Endothelial cell (in vitro differentiated cells): ENCODE measurements at places on chromosomes 12 and 14.

GRCh38 chr12:22860926-22861325 is 236.0 kb downstream of the ETNK1 start:
- DNase-seq, result no peak

GRCh38 chr14:59897757-59898383 is 22.1 kb upstream of the LRRC9 start:
- DNase-seq, result peak; percentile 53

GRCh38 chr12:19144985-19145384 is 15.5 kb downstream of the PLEKHA5 start:
- DNase-seq, result no peak

- no peak for DNase-seq
Observed at GRCh38 chr14:87199381-87199780, 793.6 kb downstream of the GALC start.

DNA sequence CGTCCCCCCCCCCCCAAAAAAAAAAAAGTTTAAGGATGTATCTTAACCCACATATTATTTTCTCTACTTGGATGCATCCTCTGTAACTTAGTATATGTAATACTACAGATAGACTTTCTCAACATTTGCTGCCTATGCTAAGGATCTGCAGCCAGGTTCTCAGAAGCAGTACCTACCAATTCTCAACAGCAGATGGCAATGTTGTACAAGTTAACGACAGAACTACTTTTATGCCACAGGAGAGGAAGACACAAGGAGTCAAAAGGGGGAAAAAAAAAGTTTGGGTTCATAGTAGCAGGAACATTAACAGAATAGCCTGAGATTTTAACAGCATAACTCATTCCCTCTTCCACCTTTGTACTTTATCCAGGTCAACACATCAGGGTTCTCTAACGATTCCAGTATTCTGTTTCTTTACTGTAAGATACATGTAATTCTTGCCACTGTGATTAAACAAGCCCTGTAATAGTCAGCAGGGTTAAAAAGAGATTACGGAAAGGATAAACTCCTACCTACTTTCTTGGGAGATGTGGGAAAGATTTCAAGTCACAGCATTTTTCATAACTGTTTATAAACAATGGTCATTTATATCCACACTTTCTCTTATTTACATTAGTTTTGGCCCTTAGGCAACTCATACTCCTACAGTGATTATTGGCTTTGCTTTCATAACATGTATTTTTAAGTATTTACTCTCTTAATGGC is 5.7 kb upstream of the NEK9 start:
- DNase-seq, result peak; percentile 75

DNA sequence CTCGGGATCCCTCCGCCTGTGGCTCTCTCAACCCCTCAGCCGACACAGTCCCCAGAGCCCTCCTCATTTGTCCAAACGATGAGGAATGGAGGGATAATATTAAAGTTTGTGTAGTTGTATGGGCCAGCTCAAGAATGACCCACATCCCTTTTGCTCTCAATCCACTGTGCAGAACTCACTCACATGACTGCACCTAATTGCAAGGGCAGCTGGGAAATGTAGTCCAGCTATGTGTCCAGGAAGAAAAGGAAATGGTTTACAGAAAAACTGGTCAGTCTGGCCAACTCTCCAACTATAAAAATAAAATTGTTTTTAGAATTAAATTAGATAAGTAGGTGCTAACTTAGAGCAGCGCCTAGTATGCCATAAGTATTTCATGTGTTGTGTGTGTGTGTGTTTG is 66.6 kb downstream of the GALNT8 start:
- no peak for DNase-seq

DNA sequence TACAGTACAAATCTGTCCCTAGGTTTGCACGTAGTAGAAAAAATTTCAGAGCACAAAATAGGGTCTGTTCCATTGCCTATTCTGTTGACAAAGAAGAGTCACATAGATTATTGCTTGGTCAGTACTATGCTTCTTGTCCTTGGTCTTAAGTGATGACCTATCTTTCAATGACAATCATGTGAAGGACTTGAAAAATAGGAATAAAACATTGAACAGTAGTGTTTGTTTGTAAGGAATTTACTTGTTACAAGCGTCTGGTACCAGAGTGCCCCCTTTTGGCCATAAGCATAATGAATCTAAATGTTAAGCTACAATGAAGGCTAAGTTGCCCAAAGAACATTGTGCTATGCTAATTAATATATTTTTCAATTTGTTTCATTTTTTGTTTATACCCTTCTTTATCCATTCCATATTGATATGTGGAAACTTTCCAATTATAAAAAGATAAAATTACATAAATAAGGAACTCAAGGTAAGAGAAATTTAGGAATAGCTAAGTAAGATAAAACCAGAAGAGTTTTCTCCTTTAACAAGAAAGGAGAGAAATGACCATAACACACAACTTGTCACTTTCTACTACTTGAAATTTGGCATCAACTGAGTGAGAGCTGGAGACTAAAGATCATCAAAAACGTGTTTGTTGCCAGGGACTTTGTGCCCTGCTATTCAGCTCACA is 204.7 kb downstream of the EPS8 start:
- no peak for DNase-seq
